ENCODE measurements at places on chromosomes 7 and 10.

DNA sequence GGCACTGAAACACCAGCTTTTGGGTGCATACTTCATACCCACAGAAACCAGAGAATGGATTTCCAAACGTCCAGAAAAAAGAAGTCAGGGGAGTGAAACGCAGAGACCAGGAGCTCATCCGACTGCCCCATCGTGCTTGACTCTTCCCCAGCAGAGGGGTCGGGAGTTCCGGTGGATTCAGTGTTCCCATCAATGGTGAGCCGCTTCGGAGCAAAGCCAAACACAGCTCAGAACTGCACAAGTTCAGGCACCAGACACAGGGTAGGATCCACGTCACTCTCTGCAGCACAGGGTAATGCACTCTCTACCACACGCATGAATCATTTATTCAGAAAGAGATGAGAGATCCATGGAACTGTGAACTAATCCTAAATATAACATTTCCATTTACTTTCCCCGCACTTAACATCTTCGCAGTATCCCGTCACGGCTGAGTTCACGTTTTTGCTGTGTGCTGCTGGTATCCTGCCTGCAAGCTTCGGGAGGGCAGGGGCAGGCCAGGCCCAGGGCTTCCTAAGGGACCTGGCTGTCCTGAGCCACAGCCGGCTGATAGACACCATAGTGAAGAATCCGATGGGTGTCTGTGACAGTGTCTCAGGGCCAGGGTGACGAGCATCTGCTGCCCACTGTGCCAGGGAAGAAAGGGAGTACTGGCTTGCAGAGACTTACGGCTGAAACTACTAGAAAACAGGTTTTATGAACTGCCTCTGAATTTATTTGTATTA lies 545.3 kb downstream of the PTPRN2 start:
- no peak for DNase-seq

- no peak for DNase-seq
These were observed 4.2 kb downstream of the FEZF1 start for GRCh38 chr7:122300211-122300932.

- DNase-seq, result no peak
These were observed 361.0 kb downstream of the FRMD4A start for GRCh38 chr10:13969792-13970140.

DNA sequence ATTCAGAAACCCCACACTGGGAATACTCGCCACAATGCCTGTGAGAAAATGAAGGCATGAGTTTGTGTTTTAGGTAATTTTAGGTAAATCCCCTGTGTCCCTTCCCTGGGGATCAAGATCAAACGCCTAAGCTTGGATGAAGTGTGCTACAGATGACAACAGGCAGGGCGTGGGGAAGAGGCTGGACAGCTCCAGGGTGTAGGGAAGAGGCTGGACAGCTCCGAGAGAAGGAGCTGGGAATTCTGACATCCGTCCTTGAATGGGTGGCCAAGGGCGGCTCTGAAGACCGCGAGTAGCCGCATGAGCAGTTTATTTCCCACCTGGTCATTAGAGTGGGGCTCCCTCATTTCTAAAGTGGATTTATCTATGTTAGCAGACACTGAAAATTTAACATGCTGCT lies 109.7 kb downstream of the RAMP3 start:
- no peak for DNase-seq

DNA sequence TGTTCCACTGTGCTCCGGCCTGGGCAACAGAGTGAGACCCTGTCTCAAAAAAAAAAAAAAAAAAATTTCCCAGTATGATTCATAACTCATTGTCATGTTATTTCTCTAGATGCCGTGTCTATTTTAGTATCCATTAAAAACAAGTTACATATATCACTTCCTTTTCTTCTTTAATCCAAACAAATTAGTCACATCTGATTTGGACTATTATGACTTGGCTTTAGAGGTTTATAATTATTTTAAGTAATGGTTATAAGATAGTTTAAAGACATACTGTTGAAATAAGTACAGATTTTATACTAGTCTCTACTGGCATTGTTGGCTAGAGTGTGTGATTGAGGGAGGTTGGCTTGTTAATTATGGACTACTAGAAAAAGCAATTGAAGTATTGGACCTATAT lies 53.3 kb downstream of the ZMYND11 start:
- no peak for DNase-seq

DNA sequence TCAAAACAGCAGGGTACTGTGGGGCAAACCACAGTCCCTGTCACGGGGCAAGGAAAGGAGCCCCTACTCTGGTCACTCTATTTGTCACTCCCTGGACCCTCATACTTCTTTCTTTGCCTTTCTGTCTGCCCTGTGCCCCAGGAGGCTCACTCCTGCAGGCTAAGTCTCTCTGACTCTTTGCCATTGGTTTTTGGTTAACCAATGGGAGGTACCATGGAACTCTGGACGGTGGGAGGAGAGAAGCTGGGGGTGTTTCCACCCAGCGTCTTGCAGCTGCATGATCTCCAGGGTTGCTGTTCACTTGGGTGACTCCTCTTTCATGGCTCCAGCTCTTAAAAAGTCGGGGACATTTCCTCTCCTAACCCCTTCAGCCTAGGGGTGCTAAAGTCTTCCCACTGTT lies 15.4 kb upstream of the EIF5AL1 start:
- DNase-seq, result no peak

- DNase-seq, result no peak
These were observed 114.0 kb downstream of the WDFY4 start for GRCh38 chr10:48798481-48799254.

GRCh38 chr7:20350518-20350951 lies 19.8 kb downstream of the ITGB8 start:
- no peak for DNase-seq

- DNase-seq, result no peak
These were observed 6.7 kb downstream of the DDC start for GRCh38 chr7:50558294-50559053.

DNA sequence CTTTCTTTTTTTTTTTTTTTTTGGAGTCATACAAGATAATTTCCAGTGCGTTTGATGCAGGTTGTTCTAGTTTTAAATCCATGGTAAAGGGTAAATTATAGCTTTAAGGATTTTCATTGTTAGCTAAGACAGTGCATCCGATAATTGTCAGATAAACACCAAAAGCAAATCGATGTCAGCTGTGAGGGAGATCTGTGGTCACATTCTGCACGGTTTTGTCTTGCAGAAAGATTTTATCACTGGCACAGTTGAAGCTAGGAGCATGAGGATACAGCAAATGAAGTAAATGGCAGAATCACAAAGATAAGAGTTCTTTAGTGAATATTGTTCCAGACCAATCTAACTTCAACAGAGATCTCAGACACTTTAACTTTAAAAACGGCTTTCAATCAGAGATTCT lies 648.8 kb upstream of the COBL start:
- no peak for DNase-seq

GRCh38 chr7:7521259-7521658 lies 14.4 kb downstream of the COL28A1 start:
- no peak for DNase-seq

DNA sequence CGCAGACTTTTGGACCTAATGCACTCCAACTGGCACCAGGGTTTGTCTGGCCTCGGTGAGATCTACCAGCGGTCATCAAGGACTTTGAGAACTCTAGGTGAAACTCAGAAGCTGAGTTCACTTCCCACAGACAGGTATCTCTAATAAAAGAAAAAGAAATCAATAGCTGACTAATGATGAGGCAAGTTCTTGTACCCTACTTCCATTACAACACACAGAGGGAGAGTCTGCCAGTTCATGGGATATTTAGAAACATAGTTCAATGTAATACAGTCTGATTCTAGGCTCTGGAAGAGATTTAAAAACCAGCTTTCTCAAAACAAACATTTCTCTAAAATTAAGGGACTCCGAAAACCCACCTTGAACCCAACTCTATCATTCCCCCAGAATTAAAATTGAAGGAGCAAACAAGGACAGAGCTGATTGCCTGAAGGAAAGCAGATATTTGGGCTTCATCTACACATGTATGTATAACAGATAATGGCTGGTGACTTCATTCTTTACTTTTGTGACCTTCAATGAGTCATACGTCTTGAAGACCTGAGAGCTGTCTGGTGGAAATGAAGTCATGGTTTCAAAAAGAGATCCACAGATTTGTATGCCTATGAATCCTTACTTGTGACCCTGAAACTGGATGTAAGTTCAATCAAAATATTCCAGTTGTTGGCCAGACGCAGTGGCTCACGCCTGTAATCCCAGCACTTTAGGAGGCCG lies 2.7 kb upstream of the PNLIPRP1 start:
- DNase-seq, result no peak

DNA sequence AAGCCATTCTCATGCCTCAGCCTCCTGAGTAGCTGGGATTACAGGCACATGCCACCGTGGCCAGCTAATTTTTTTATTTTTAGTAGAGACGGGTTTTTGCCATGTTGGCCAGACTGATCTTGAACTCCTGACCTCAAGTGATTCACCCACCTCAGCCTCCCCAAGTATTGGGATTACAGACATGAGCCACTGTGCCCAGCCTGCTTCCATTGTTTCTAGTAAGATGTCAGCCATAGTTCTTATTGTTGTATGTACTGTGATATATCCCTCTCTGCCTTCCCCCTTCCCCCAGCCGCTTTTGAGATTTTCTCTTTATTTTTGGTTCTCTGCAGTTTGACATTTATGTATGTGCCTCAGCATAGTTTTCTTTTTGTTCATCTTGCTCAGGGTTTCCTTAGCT lies 87.9 kb upstream of the KLF14 start:
- DNase-seq, result no peak

All from D721Med (cell line).